ENCODE measurements at places on chromosomes 7 and 10.
A peak's percentile ranks its signal among the peaks of the same experiment; 100 is the strongest.

GRCh38 chr10:6701289-6701688 lies 121.2 kb upstream of the PRKCQ start:
- DNase-seq, result no peak

- DNase-seq, result peak; percentile 12
Measured at GRCh38 chr10:17586821-17587234, 30.3 kb downstream of the HACD1 start.

- peak; percentile 73 for DNase-seq
Measured at GRCh38 chr7:131249003-131249402, 78.7 kb upstream of the MKLN1 start.

- DNase-seq, result no peak
Measured at GRCh38 chr10:92830478-92831389, 17.6 kb upstream of the EXOC6 start.

DNA sequence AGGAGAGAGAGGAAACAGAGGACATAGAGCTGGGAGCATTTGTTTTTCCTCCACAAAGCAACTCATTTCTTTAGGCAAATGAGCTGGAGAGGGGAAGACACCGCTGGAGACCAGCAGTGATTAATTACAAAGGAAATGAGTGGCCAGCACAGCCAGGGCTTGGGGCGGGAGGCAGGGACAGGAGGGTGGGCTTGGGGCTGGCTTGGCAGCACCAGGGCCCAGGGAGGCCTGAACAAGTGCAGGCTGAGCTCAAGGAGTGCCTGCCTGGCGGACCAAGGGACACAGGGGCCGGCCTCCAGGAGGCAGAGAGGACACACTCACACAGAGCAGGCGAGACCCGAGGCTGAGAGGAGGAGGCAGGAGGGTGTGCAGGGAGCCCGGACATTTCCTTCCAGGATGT lies 149.0 kb upstream of the UNC5B start:
- DNase-seq, result no peak

DNA sequence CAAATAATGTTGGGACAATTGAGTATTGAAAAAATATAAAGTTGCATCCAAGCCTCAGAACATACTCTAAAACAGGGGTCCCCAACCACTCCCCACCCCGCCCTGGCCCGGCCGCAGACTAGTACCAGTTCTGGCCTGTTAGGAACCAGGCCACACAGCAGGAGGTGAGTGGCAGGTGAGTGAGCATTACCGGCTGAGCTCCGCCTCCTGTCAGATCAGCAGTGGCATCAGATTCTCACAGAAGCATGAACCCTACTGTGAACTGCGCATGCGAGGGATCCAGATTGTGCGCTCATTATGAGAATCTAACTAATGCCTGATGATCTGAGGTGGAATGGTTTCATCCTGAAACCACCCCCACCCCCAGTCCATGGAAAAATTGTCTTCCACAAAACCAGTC lies 19.4 kb downstream of the HIPK2 start:
- no peak for DNase-seq

DNA sequence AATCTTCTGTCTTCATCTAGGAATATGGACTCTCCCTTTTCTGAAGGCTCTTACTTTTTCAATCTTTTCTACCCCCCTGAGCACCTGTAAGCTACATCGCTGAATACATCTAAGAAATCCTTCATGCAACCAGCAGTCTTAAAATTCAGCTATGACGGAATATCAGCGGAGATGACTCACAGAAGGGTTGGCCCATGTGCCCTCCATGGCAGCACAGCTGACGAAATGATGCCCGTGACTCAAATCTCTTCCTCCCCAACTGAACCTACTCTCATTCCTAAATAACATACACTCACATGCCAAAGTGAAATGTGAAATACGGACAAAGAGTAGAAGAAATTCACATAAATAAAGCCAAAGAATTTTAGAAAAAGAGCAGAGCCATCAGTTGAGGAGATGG lies 30.3 kb upstream of the NCAPG2 start:
- DNase-seq, result peak; percentile 38

DNA sequence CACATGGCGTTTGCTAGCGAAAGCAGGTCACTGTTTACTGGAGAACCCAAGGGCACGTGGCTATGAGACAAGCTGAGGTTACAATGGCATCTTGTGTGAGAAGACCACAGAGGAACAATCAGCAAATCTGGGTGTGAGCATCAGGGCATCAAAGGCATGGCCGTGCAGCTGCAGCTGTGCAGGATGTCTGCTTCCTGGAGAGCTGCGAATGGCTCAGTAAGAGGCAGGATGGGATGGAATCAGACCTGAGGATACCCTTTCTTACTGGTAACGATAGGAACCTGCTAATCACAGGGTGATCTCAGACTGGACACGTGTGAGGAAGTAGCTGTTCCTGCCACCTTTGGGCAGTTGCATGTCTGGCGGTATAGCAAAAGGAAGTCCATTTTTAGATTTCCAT lies 119.5 kb downstream of the RNF216 start:
- no peak for DNase-seq

Data from PC-3 (cell line).